ENCODE measurements at places on chromosomes 11 and 22.

DNA sequence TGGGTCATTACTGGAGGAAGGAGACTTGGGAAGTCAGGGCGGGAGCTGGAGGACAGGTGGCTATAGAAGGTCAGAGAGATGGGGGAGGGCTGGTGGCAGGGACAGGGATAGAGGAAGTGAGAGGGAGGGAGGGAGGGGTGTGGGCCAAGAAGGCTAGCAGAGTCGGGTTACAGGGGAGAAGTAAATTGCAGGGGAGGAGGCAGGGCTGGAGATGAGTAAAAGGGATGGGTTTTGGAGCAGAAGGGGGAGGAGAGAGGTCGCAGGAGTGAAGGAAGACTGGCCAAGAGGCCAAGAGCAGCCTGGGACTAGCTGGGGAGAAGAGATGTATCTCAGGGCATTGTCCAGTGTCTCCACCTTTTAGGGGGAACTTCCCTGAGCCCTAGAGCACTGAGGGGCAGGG lies 33.0 kb downstream of the LRRC10B start:
- DNase-seq = no peak

DNA sequence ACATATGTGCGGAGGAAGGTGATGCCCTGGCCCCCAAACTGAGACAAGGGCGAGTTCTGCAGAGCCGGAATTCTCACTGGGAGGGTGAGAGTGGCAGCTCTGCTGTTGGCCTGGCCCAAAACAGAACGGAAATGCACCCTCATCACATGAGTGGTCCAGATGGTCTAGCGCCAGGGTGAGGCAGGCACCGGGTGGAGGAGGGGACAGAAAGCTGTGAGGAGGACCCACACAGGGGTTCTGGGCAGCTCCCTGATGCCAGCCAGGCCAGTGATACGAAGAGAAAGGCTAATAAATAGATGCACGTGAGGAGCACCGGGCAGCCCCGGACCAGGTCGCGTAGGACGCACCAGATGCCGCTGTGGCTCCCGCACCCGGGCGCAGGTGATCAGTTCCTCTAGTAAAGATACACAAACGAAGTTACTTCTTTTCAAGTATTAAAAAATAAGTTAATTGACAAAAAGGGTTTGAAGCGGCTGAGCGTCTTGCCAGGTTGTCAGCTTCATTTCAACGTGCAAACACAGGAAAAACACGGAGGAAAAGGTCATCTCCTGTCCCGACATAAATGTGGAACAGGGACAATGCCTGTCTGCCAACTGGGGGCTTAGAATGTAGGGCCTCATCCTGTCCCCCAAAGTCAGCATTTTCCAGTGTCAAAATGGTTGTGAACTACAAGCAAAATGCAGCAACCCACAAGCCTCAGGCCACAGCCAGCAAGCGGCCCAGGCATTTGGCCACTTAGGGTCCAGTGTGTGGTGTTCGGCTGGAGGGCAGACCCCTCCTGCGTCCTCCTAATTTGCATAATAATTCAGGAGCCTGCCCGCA lies 15.3 kb upstream of the BID start:
- DNase-seq = no peak

GRCh38 chr11:129268371-129268770 lies 76.2 kb upstream of the ARHGAP32 start:
- DNase-seq = no peak

DNA sequence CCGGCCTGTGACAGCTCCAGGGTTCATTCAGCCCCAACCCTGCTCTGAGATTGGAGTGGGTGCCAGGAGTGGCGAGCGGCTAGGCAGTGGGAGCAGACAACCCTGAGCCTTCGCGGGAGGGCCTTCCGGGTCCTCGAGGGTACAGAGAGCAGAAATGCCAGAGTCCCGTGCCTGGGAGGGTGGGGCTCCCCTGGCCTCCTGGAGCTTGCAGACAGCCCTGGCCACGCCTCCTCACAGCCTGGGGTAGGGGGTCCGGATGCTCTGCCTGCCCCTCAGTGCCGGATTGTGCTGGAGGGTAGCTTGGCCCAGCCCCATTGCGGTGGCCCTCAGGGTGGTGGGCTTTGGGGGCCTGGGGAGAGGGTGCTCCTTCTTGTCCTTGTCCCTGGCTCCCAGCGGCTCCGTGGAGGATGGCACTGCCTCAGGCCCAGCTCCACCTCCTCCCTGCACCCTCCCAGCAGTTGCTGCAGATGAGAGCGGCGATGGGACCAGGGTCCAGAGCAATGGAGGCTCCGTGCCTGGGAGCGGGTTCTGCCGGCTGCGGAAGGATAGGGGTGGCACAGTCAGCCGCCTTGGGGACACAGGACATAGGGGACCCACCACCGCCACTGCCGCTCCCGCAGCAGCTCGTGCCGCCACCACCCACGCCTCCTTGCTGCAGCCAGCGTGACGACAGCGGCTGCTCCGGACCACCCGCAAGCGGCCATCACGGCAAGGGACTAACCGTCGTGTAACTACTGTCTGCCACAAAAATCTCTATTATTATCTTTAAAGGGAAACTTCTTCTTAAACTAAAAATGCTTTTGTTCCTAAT lies 34.9 kb upstream of the OR10G7 start:
- no peak for DNase-seq

DNA sequence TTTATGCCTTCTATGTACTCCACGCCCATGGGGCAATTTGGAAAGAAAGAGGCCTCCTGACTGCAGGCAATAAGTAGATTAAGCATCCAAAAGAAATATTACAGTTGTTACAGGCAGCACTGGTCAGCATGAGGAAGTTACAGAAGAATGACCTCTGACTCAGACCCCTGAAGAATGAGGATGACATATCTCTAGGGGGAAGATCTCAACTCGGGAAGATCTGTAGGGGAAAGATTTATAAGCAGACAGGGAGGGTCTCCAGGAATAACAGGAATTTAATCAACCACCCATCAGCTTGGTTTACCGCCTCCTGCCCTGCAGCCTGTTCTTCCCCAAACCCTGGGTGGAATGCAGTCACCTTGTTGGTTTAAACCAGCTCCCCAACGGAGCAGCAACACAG lies 58.0 kb downstream of the RCN1 start:
- DNase-seq = no peak

DNA sequence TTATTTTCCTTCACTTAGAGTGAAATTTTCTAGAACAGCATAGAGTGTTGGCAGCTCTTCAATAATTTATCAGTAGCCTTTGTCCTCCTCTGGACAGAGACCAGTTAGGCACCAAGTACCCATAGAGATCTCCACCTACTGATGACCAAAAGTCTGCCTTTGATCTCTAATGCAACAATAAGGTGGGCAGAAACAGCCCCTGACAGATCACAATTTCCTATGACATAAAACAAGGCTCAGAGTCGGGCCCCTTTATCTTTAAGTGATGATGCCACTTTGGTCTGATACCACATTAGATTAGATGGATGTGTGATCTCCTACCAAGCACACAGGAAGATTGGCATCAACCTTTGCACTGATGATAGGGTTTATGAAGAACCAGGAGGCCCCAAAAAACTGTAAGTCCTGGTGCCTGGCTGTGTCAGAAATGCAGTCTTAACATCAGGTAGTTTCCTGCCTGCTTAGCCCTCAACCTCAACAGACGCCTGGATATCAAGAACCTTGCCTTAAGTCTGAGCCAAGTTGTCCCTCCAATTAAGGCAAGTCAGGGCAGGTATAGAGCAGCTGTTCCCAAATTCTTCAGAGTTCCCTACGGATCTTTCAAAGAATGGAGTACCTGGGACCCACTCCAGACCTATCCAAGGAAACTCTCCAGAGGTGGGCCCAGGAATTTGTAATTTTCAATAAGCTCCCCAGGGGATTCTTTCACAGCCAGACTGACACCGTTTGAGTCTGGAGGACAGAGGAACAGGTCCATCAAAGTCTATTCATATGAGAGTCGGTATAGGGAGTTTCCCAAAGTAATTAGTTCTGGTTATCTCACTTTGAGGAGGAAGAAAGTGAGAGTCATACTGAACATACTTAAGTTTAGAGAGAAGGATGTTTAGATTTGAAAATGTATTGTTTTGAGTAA lies 30.6 kb upstream of the TMPRSS4 start:
- DNase-seq = no peak

DNA sequence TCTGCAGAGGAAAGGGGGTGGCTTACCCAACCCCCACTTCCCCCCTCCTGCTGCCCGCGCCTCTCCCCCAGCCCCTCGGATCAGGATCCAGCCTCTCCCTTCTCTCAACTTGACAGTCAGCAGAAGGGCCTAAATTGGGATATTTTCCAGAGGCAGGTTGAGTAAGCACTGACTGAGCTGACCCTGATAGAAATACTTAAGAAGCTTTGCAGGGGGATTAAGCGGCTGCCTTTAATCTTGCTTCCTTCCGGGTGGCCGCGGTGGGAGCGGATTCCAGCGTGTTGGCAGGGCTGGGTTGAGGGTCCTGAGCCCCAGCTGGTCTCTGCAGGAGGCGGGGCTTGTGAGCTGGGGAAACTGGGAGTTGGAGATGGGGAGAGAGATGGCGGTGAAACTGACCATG lies 445.2 kb downstream of the NTM start:
- DNase-seq = no peak

DNA sequence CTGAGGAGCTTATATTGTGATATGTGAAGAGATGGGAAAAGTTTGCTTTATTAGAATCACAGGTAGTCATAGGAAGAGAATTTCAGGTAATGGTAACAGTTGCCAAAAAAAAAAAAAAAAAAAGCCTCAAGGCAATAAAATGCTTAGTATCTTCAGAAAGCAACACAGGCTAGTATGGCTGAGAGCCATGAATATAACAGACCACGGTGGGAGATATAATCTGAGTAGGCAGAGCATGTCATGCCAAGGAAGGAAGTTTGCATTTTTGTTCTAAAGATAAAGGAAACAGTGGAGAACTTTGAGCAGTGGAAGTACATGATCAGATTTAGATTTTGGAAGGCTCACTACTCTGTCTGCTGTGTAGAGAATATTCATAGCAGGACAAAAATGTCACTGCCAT lies 211.4 kb downstream of the ETS1 start:
- no peak for DNase-seq

DNA sequence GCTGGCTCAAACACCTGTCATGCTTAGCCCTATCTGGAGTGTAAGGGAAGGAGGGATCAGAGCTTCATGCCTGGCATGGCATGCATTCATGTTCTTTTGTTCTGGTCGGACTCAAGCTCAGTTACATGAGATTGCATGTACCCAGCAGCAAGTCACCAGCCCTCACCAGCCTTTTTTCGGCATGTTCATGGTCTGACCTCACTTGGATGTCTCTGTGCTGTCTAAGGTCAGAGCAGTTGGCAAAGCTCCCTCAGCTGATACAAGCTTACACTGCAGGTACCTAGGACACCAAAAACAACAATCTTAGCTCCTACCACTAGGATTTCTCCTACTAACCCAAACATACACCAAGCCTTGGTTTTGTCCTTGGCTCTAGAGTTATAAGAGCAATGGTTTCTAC lies 152.6 kb downstream of the BARX2 start:
- no peak for DNase-seq

- DNase-seq = no peak
Observed at GRCh38 chr22:47902646-47903180, 1140.3 kb downstream of the TBC1D22A start.

GRCh38 chr11:48055292-48056132 lies 75.2 kb downstream of the PTPRJ start:
- DNase-seq = peak; percentile 19

DNA sequence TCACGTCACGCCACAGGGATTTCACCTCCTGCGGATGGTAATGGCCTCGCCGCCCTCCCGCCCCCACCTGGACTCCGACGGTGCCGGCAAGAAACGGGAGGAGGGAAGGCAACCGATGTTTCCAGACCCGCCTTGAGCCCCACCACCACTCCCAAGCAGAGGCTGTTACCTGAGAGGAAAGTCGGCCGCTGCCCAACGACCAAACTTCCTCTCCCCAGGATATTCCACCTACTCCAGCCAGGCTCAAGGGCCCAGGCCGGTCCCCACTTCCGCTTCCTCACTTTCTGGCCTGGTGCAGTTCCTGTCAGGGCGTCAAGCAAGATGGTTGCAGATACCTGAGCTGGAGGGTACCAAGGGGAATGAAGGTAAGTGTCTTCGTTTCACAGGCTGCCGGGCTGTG lies at the start of gene ENTHD1:
TSS of gene ENTHD1 (minus strand) at position 235 of the 400 bp plus-strand sequence. CDS start 6,012 bp downstream, outside the sequence.
- no peak for DNase-seq

DNA sequence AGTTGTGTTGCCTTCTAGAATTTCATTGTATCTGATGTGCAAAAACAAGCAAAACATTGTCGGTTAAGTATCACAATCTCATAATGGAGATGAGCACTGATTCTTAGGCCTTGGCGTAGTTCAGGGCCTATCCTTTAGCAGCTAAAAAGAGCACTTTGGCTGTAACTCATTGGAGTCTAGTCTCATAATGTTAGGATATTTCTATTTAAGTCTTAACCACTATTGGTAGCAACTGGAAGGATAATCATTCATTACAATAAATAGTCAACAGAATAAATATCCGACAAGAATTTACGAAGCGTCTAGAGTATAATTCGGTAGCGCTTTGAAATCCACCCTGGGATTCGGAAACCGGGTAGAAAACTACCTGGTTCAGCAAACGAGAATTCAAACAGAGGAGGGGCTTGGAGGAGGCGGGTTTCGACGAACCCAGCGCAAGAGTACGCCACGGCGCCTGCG lies 461 bp upstream of the EED start:
- DNase-seq = peak; percentile 83

- no peak for DNase-seq
Observed at GRCh38 chr11:47669856-47670255, 27.5 kb upstream of the MTCH2 start.

- no peak for DNase-seq
Observed at GRCh38 chr22:19187716-19188563, 9.4 kb upstream of the SLC25A1 start.

GRCh38 chr22:38295863-38296262 lies 21.4 kb downstream of the CSNK1E start:
- DNase-seq = no peak

DNA sequence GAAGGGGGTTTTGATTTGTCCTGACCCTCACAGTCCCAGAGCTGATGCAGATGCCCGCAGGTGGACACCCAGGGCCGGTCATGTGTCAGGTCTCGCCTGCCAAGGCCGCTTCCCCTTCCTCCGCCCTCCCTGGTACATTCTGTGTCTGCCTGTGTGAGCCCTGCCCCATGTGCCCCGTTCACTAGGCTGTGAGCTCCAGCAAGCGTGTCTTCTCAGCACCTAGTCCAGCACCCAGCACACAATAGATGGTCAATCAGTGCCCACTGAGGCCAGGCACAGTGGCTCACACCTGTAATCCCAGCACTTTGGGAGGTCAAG lies 29.9 kb upstream of the PPARA start:
- no peak for DNase-seq
